ENCODE measurements at places on chromosomes 3 and 15.

GRCh38 chr15:64232400-64232799, 69.6 kb upstream of the PPIB start:
- DNase-seq = no peak

DNA sequence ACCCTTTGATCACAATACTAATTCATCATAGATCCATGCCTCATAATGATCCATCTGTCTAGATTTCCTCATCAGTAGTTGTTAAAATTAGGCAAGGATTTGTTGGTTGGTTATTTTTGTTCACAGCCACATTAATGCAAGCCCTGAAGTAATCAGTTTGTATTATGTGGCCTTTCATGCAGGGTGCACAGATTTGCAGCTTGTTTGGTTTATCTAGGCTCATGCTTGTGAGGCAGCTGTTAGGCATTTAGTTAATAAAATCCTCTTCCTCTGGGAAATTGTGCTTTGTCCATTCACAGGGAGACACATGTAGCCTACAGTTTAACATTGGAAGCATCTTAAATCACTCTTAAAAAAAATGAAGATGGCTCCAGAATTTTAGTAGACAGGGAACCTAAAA, 162.8 kb upstream of the ZNF385D start:
- no peak for DNase-seq

GRCh38 chr3:57389271-57389670, 96.8 kb upstream of the ASB14 start:
- no peak for DNase-seq

DNA sequence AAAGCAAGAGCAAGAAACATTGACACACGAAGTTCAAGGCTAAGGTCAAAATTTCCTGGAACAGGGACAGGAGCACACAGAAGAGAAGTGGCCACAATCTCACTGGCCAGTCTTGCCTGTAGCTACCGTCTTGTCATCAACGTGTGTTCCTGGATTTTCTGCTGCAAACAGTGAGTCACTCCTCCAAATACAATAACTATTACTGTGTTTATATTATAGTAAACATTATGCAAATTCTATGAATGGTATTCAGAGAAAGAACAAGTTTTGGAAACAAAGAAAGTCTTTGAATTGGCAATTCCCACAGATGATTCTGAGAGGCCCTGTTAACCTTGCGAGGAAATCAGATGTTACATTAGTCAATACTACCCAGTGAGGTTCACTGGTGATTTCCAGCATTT, 220.5 kb downstream of the FAM43A start:
- DNase-seq = no peak

DNA sequence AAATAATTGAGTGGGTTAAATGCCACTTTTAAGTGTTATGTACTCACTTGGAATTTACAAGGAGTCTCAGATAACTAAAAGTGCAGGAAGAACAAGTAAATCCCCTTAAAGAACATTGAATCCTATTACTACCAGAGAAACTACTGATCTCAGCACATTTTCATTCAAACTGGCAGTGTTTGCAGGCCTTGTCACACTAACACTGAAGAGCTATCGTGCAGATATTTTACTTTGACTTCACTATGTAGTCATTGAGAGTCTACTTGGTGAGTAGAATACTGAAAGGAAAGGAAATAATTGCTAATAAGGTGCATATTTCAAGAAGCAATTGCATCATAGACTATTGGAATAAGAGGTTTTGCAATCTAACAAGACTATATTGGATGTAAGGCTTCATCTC, 721.4 kb upstream of the CBLB start:
- no peak for DNase-seq

DNA sequence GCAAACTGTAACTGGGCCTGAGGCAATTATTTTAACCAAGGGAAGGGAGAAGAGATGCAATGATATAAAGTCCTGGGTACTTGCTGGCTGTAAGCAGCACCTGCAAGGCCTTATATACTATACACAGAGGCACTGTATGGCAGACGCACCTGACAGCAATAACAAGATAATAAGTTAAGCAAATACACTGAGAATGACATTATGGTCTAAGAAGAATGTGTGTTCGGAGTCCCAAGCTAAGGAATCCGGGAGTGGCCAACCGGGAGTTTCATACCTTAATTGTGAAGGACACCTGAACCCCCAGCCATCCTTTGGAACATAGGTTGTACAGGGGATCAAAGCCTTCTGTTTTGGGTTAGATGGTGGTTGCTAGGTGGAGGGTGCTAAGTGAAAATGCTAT, 13.7 kb downstream of the FAM240A start:
- no peak for DNase-seq

- DNase-seq = no peak
Observed at GRCh38 chr3:170759511-170760173, 110.4 kb downstream of the RPL22L1 start.

- DNase-seq = no peak
Observed at GRCh38 chr3:194261581-194262063, 89.5 kb downstream of the CPN2 start.
